SJCRH30 (cell line): ENCODE measurements at places on chromosomes 6 and 20. TPM values are rescaled to one million over a fixed set of nuclear protein-coding genes. Genes with fewer than 3 reads are reported as not detected.
A peak's percentile ranks its signal among the peaks of the same experiment; 100 is the strongest.

The ASIP gene
- total RNA-seq, result not detected in 2 replicates

The RING1 gene
- total RNA-seq, result 14.9 and 16.4 TPM in 2 replicates

GRCh38 chr6:167450626-167451025 is 125.7 kb downstream of the TTLL2 start:
- no peak overlapping the region for H3K27ac ChIP-seq
- no peaks in the 10 kb centered on the region for H3K36me3 ChIP-seq
- H3K4me3 ChIP-seq, result no peak overlapping the region
- H3K27me3 ChIP-seq, result no peaks in the 10 kb centered on the region

GRCh38 chr20:57779401-57780003 is 69.7 kb upstream of the PMEPA1 start:
- no peaks in the 10 kb centered on the region for H3K27me3 ChIP-seq
- H3K4me1 ChIP-seq, result peaks cover 37% of the 10 kb centered on the region
- H3K36me3 ChIP-seq, result no peaks in the 10 kb centered on the region
- H3K27ac ChIP-seq, result no peak overlapping the region

DNA sequence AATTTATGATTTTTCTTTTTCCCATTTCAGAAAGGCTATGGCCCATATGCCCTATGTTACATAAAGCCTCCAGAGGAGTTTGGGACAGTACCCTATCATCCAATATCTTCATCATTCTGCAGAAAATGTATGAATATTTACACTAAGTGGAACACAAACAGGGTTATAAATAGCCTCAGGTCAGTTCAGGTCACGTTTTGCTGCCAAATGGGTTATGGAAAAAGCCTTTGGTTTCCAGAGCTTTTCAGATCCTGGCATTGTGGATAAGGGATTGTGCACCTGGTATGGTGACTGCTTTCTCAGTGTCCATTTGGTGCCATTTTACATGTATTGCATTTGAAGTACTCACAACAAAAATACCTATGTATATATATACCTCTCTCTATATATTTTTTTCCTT is 29.4 kb downstream of the UTRN start:
- H3K4me3 ChIP-seq, result no peak overlapping the region
- H3K27ac ChIP-seq, result no peak overlapping the region
- H3K27me3 ChIP-seq, result no peaks in the 10 kb centered on the region
- no peak for DNase-seq

GRCh38 chr20:22716821-22717351 is 132.5 kb upstream of the FOXA2 start:
- no peak overlapping the region for H3K27ac ChIP-seq
- H3K4me1 ChIP-seq, result peaks cover 8% of the 10 kb centered on the region
- H3K4me3 ChIP-seq, result no peak overlapping the region
- H3K36me3 ChIP-seq, result no peaks in the 10 kb centered on the region
- 0 out of 2 replicates have a peak, but pooled peaks cover 3% of the 10 kb centered on the region for H3K27me3 ChIP-seq
- no peak for DNase-seq

DNA sequence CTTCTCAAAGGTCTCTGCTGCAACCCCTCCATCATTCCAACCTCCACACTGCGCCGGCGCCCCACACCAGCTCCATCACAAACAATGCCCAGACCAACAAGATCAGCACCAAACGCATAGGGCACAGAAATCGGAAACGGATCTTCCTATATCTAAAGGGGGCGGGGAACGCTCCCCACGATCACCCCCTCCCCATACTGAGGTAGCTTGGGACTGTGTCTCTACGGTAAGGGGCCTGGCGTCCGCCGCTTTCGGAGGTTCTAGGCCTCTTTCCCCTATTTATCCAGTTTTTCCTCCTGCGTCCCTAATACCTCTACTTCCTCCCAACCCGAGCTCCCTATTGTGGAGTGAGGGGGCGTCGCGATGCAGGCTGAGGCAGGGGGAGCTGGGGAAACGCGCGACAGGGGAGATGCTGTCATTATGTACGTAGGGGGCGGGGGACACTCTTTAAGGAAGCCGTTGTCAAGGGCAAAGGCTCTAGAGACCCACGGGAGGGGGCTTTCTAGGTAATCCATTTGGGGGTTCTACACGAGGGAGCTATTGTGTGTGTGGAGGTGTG is 909 bp downstream of the DNAAF9 start:
- H3K27me3 ChIP-seq, result no peaks in the 10 kb centered on the region
- peak overlapping the region; percentile 96 for H3K4me3 ChIP-seq
- H3K36me3 ChIP-seq, result no peaks in the 10 kb centered on the region
- peak; percentile 48 for DNase-seq
- H3K4me1 ChIP-seq, result peaks cover 4% of the 10 kb centered on the region; the same call in 1 of the 2 replicates

DNA sequence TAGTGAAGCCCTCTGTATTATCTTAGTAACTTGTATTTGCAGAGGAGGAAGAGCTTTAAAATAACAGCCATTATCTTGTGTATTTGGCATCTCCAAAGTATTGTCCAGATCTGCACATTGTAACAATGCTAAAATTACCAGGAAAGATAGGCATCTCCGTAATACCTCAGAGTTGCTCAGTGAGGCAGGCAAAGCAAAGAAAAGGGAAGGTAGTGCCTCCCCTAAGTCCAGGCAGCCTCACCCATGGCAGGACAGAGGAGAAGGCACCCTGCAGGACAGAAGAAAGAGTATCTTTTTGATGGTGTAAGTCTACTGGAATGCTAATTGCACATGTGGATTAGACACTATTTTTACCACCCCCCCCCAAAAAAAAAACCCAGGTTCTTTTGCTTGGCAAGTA is 13.6 kb upstream of the SSTR4 start:
- H3K4me1 ChIP-seq, result peaks cover 11% of the 10 kb centered on the region
- peak; percentile 21 for DNase-seq
- H3K36me3 ChIP-seq, result no peaks in the 10 kb centered on the region
- no peaks in the 10 kb centered on the region for H3K27me3 ChIP-seq
- no peak overlapping the region for H3K4me3 ChIP-seq

DNA sequence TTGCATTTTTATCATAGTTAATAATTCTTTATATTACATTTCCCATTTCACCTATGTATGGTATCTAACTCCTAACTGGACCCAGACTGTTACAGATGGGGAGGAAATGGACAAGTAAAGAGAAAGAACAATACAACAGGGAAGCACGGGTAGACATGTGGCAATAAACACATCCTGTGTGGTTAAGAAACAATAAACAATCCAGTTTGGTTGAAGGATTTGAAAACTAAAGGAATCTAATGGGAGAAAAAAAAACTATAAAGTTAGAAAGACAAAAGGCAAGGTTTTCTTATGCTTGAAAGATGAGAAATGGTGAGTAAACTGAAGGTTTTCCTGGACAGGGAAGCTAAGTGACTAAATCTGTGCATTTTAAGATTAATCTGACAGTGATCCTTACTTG is 34.9 kb upstream of the ALDH8A1 start:
- H3K4me3 ChIP-seq, result no peak overlapping the region
- H3K27me3 ChIP-seq, result no peaks in the 10 kb centered on the region

DNA sequence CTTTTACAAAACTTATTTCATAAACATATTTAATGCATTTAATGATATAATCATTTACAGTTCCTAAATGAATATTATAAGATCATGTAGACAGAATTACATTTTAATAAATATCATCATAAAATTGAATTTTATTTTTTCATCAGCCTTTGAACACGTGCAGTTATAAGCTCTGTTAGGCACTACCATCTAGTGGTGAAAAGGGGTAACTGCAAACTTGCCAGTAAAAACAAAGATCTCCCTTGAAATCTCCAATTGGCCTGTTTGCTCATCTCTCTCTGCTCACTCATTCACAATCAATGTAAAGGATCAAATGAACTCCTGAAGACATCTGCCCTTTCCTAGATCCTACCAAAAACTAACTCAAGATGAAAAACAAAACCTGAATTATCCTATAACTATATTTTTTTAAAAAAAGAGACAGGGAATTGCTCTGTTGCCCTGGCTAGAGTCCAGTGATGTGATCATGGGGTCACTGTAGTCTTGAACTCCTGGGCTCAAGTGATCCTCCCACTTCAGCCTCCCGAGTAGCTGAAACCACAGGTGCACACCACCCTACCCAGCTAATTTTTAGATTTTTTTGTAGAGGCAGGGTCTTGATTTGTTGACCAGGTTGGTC is 31.7 kb downstream of the SAMHD1 start:
- H3K4me3 ChIP-seq, result no peak overlapping the region
- DNase-seq, result peak; percentile 84
- no peak overlapping the region for H3K27ac ChIP-seq
- H3K27me3 ChIP-seq, result no peaks in the 10 kb centered on the region
- no peaks in the 10 kb centered on the region for H3K4me1 ChIP-seq

DNA sequence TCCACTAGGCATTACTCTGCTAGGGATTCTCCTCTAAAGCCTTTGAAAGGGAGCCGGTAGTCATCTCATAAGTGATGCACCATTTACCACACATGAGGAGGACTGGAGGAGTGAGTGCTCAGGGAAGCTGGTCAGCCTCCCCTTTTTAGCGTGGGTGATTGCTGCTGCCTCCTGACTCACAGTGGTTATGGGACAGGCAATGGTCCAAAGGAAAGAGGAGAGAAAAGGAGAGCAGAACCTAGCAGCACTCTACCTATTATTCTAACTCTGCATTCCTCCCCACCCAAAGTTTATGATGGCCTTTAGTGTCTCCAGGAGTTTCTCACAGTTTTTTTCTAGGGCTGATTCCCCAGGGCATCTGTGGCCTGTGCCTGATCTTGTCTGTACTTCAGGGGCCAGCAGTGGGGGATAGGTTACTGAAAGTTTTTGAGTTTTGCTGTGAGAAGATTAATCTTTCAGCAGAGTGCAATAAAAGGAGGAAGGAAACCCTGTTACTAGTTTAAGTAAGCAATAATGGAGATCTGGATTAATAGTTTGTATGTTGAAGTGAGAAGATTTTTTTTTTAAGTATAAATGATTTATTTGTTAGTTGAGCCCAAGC is 36.4 kb upstream of the GCLC start:
- H3K4me3 ChIP-seq, result no peak overlapping the region
- no peak overlapping the region for H3K27ac ChIP-seq
- peak; percentile 7 for DNase-seq
- no peaks in the 10 kb centered on the region for H3K4me1 ChIP-seq

GRCh38 chr6:56842686-56843475 is 112.0 kb upstream of the BEND6 start:
- no peaks in the 10 kb centered on the region for H3K36me3 ChIP-seq
- H3K27ac ChIP-seq, result peak overlapping the region; percentile 79
- peak; percentile 68 for DNase-seq
- peak overlapping the region; percentile 77 for H3K4me3 ChIP-seq

The CHRNA4 gene
- 0.06 TPM in 1 of 2 replicates, not detected in the other for total RNA-seq

DNA sequence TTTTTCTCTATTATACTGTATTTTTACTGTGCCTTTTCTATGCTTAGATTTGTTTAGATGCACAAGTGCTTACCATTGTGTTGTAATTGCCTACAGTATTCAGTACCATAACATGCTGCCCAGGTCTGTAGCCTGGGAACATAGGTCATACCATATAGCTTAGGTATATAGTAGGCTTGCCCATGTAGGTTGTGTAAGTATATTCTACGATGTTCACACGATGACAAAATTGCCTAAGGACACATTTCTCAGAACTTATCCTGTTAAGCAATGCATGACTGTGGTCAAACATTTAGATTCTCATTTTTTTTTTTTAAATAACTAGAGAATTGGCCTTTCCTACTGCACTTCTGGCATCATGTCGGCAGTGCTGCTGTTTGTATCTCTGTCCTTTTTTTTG is 253.7 kb upstream of the SUPT3H start:
- H3K4me3 ChIP-seq, result no peak overlapping the region
- no peak overlapping the region for H3K27ac ChIP-seq
- no peaks in the 10 kb centered on the region for H3K27me3 ChIP-seq
- no peaks in the 10 kb centered on the region; the same call in 1 of the 2 replicates for H3K36me3 ChIP-seq

DNA sequence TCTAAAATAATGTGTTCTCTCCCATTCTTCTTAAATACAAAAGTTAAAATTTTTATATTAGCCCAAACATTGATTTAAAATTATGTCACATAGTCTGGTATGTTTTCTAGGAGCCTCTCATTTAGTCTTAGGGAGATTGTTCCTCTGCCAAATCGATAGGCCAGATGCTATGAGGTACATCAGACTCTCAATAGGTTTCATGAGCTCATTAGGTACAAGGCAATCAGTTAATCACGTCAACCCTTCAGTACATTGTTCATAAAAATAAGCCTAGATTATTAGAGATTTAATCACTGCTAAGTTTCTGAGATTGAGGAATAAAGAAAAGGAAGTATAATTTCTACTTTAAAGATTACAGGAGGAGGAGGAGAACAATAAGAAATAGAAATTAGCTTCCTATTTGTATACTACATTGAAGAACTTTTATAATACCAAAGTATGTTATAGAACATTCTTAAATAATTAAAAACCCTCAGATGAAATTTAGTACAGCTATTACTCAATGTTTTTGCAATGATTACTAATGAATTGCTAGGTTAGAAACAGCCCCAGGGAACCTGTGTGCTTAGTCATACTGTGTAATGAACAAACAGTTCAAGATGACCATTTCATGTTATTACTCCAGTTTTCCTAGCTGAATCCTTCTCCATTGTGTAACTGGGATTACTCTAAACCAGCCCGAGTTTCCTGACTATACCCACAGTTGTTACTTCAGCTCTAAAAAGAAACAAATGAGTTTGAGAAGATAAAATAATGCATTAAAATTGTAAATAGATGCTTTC is 117.0 kb downstream of the BMP5 start:
- no peaks in the 10 kb centered on the region for H3K27me3 ChIP-seq
- no peak overlapping the region for H3K27ac ChIP-seq
- peaks cover 57% of the 10 kb centered on the region for H3K36me3 ChIP-seq
- no peaks in the 10 kb centered on the region for H3K4me1 ChIP-seq
- H3K4me3 ChIP-seq, result no peak overlapping the region

- H3K4me1 ChIP-seq, result no peaks in the 10 kb centered on the region
- no peak overlapping the region for H3K4me3 ChIP-seq
- no peak overlapping the region for H3K27ac ChIP-seq
- peak; percentile 4 for DNase-seq
- no peaks in the 10 kb centered on the region for H3K36me3 ChIP-seq
Measured at GRCh38 chr6:3510617-3511016, 53.8 kb upstream of the SLC22A23 start.

The INSM1 gene
- 5.5 and 6.3 TPM in 2 replicates for total RNA-seq

The TP53TG5 gene
- not detected in 2 replicates for total RNA-seq

The SEMG1 gene
- total RNA-seq, result not detected in 2 replicates

- no peak overlapping the region for H3K27ac ChIP-seq
- no peaks in the 10 kb centered on the region; the same call in 1 of the 2 replicates for H3K27me3 ChIP-seq
- no peak for DNase-seq
- no peak overlapping the region for H3K4me3 ChIP-seq
- H3K4me1 ChIP-seq, result no peaks in the 10 kb centered on the region
Measured at GRCh38 chr20:53795170-53795569, 201.5 kb upstream of the ZNF217 start.

- no peak overlapping the region for H3K27ac ChIP-seq
- no peaks in the 10 kb centered on the region for H3K4me1 ChIP-seq
- peaks cover 9% of the 10 kb centered on the region; the same call in 1 of the 2 replicates for H3K27me3 ChIP-seq
- DNase-seq, result no peak
- H3K36me3 ChIP-seq, result no peaks in the 10 kb centered on the region
Measured at GRCh38 chr6:32932132-32932868, 8.5 kb downstream of the HLA-DMB start.

DNA sequence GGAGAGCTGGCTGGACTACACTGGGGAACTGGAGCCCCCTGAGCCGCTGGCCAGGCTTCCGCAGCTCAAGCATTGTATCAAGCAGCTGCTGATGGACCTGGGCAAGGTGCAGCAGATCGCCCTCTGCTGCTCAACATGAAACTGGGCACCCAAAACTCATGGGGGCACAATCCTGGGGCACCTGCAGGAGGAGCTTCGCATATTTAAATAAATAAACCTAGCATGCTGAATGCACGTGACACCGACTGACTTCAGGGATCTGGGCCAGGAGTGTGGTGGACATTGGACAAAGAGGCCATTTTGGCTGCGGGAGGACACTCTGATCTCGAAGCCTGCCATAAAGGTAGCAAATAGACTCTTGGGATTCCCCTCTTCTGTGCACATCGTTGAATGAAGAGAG is 6.8 kb downstream of the SCAND1 start:
- peak; percentile 58 for DNase-seq
- no peaks in the 10 kb centered on the region for H3K4me1 ChIP-seq
- no peaks in the 10 kb centered on the region for H3K27me3 ChIP-seq
- H3K27ac ChIP-seq, result no peak overlapping the region

GRCh38 chr6:21750575-21750974 is 157.0 kb downstream of the SOX4 start:
- no peaks in the 10 kb centered on the region for H3K36me3 ChIP-seq
- H3K27me3 ChIP-seq, result no peaks in the 10 kb centered on the region
- peaks cover 20% of the 10 kb centered on the region for H3K4me1 ChIP-seq
- no peak for DNase-seq
